ENCODE measurements at places on chromosomes 6 and 20.

- DNase-seq = no peak
Measured at GRCh38 chr6:137739544-137739943, 127.5 kb upstream of the TNFAIP3 start.

GRCh38 chr20:53636540-53637097 lies 43.0 kb upstream of the ZNF217 start:
- no peak for DNase-seq

DNA sequence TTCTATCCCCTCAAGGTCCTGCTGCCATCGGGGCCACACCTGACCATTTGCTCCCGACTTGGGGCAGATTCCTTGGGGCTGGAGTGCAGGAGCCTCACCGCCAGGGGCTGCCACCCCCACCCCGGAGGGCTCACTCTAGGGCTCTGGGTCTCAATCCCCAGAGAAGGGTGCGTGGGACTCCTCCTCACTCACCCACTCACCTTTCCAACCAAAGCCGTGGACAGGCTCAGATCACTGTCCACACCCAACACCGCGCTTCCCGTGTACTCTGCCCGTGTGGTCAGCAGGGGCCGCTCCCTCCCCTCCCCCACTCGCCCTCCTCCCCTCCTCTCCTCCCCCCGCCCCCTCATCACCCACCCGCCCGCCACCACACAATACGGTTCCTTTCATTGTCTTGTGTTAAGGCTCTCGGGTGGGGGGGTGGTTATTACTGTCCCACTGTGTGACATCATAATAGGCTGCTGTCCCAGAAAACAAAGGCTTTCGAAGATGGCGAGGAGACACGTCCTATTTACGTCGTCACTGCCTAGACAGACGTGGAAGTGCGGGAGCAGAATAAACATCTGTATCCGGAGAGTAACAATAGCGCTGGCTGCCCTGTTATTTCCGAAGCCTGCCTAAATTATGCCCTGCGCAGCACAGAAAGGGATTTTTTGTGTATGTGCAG lies 85.8 kb downstream of the YTHDF1 start:
- DNase-seq = no peak

- DNase-seq = peak; percentile 61
Measured at GRCh38 chr6:116476002-116476678, 15.0 kb downstream of the CALHM6 start.

DNA sequence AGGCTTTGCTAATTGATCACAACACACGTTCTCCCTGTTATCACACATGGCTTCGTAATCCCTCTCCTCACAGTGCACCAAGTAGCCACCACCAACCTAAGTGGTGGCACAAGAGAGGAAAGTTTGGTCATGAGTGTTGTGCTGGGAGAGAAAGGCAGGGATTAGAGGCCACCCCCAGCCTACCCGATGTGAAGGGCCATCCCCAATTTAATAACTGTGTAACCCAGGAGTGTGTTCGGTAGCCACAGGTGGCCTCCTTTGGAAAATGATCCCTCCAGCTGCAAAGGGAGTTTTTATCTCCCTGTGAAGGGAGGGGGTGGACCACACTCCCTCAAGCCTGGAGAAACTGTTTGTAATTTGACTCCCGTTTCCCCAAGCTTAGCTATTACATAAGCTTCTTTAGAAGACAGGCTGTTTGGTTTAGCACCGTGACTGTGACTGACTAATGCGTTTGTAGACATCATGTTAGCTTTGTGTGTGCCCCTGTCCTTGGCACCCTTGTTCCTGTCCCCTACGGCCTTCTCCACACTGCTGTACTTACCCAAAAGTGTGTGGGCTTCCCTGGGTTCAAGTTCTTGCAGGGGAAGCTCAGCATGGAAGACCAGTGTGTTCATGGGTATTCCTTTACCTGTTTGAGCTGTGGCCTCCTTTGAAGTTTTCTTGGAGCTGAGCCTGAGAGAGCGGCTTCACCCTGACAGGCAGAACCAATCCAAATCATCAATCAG lies 20.6 kb downstream of the PPP1R16B start:
- DNase-seq = no peak

DNA sequence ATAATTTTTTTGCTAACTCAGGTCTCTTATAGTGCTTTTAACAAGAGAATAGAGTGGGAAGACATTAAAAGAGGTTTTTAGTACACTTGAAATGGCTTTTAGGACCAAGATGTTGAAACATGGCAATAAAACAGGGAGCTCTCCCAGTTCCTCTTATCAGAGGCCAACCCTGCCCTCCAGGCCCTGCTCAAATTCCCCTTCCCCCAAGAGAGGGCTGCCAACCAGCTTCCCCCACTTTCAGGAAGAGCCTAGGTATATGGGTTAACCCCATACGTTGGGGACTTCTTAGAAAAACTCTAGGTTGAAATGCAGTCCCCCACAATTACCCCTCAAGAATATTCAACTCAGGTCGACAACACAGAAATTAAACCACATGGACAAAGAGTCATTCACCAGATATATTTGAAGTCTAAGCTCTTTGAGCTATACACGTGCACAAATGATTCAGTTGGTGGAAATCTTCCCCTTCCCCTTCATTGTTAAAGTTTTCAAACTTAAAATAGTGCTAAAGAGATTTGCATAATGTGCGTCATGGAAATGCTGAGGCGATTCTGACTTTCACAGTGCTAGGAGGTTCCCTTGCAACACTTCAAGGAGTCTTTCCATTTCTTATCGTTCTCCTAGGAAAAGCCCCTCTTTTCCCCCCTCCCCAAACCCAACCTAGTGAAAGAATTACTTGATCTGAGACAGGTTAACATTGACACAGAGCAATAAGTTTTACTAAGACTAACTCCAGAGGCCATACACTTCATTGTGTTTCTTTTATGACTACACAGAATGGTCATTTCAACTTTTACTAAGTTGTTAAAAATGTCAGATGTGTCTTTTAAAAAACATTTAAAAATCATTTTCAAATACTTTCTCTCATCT lies 49.8 kb upstream of the ENPP5 start:
- DNase-seq = peak; percentile 34

- DNase-seq = no peak
Measured at GRCh38 chr20:4369119-4369797, 352.5 kb upstream of the PRND start.

- DNase-seq = no peak
Measured at GRCh38 chr20:45336530-45337366, 11.5 kb downstream of the SDC4 start.

DNA sequence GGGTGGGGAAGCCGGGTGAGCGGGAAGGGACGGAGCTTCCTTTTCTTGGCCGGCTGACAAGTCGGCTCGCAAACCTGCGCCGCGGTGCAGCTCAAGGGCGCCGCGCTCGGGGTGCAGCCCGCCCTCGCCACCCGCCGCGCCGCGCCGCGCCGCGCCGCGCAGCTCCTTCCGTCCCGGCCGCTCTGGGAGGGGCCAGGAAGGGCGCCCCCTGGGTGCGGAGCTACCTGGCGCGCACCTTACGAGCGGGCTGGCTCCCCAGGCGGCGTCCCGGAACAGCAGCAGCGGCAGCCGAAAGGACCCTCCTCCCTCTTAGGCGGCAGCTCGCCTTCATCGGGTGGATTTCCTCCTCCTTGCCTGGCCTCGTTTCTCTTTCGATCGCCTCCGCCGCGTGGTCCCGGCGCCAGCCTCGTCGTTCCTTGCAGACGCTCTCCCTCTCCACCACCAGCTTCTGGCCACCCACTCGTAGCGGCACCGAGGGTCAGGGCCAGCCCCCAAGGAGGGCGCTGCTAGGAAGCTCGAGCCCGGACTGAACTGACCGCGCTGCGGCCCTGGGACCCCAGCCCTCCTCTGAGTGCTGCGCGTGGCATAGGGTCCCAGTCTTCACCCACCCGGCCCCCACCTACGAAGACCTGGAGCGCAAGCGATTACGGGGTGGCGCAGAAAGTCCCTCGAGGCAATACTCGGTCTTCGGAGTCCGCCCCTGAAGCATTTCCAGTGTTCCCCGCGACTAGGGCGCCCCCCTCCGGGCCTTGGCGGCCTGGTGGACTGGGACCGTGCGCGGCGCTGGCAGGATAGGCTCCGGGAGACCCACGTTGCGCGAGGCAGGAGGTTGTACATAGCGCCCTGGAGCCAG lies at the start of gene MAP3K5:
TSS of gene MAP3K5 (minus strand) at position 68 of the 853 bp plus-strand sequence. CDS start 320 bp downstream, outside the sequence.
- DNase-seq = peak; percentile 82

- no peak for DNase-seq
Measured at GRCh38 chr20:57190536-57191264, 75.7 kb downstream of the BMP7 start.

DNA sequence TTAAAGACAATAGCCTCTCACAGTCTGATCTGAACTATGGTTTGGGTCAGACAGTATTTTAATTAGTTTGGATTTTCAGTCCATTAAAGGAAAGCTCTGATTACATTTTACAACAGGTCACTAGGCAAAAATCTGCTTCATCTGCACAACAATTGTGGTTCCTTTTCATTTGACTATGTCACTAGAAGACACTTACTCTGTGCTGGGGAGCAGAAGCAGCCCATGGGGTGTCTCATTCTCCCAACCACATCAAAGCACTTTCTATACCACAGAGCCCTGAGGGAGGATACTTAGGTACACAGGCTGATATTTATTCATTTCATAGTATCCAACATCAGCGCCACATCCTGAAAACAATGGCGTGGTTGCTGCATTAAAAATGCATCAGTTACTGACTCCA lies 36.6 kb upstream of the HDAC2 start:
- DNase-seq = no peak

GRCh38 chr6:30915591-30915946 lies 1.5 kb downstream of the VARS2 start:
- DNase-seq = peak; percentile 87

DNA sequence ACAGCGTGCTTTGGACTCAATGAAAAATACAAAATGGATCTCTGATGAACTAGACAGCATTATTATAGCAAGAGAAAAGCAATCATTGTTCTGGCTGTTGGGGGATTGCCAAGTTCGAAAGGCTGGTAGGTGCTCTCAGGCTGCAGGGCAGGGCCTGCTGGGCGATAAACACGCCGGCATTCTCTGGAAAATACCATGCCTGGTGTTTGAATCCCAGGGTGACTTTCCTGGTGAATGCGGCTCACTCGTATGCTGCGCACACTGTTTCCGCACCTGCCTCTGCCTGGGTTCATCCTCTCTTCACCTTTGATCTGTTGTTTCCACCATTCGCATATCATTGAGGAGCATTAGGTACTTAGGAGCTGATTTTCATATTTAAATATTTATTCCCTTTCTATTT lies 37.4 kb downstream of the GCNT2 start:
- no peak for DNase-seq

DNA sequence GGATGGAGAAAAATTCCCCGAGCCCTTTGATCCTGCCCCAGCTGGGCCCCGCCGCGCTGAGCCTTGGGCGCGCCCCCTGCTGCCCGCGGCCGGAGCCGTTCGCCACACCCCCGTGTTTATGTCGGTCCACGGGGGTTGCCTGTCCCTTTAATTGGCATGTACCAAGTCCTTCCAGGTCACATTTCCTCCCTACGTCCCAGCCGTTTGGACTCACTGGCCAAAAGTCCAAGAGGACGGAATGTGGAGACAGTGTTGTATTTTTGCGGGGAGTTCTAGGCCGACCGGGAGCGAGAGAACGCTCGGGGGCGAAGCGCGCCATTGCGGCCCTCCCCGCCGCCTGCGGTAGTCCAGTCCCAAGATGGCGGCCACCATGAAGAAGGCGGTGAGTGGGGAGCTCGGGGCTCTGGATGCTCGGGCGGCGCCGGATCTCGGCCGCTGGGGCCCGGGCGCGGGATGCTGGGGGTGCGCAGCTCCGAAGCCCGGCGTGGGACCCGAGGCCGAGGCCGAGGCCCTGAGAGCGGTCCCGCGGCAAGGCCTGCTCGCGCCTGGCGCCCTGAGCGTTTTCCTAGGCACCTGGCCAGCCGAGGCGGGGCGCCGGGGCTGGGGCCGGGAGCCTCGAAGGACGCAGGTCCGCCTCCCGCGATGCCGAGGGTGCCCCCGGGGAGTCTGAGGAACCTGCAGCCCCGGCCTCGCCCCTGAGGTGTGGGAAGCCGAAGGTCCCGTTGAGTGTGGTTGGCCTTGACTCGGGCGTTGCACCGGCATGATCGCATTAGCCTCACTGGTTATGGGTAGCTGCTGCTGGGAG lies at the start of gene PFDN4:
TSS of gene PFDN4 (plus strand) at position 345 of the 805 bp plus-strand sequence. CDS start at position 359, 14 bp downstream.
- peak; percentile 94 for DNase-seq

GRCh38 chr20:50115041-50115512 lies 2.1 kb upstream of the UBE2V1 start:
- no peak for DNase-seq

DNA sequence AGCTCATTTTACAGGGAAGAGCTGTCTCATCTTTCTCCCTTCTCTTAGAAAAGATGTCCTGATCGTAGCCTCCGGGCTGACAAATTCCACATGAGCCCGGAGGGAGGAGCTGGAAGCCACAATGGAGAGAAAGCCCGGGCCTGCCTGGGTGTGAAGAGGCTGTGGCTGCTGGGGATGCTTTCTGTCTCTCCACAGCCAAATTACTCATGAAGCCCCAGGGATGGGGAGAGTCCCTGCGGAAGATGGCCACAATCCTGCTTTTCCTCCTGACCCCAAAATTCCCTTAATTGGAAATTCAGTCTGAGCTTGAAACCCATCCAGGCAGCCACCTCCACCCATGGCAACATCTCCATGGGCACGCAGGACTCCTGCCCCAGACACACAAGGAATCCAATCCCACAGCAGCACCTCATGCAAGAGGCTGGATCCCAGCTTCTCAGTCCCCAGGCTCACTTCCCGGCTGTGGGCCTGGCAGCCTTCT lies 32.4 kb downstream of the JPH2 start:
- no peak for DNase-seq

GRCh38 chr6:20835315-20836010 lies 301.2 kb downstream of the CDKAL1 start:
- DNase-seq = no peak

GRCh38 chr6:105484238-105485161 lies 81.6 kb upstream of the PREP start:
- DNase-seq = no peak

All from GM13976 (cell line).